NCI-H2029 (cell line): ENCODE measurements at places on chromosomes 4 and X.

DNA sequence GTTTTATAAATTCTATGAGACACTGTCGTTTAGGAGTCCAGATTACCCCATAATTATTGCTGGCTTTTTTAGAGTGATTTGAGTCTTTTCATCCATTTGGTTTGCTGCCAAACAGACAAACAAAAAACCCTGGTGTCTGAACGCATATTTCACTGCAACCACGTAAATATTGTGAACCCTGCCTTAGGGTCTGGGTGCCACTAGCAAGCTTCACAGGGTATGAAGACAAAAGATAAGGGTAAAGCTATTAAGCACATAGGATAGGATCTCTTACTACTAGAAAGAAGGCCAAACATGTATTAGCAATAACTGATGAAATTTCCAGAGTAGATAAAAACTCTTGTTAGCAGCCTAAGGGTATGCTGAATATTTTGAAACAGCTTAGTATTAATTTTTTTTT, 143.3 kb downstream of the BANK1 start:
- DNase-seq = no peak

DNA sequence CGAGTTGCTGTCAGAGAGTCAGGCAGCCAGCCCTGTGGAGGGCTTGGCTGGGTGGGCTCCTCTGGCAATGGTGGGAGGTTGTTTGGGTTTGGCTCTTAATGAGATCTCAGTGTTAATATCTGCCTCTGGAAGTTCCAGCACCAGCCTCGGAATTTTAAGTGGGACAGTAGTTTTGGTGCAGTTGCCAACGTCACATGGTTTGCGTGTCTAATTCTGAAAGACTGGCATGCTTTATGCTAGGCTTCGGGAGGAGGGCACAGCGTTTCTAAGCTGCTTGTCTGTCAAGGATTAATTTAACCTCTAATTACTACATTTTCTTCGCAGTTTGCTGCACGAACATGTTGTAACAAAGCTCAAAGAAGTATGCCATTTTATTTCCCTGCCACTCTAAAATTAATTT, 9.2 kb downstream of the MAMLD1 start:
- no peak for DNase-seq

DNA sequence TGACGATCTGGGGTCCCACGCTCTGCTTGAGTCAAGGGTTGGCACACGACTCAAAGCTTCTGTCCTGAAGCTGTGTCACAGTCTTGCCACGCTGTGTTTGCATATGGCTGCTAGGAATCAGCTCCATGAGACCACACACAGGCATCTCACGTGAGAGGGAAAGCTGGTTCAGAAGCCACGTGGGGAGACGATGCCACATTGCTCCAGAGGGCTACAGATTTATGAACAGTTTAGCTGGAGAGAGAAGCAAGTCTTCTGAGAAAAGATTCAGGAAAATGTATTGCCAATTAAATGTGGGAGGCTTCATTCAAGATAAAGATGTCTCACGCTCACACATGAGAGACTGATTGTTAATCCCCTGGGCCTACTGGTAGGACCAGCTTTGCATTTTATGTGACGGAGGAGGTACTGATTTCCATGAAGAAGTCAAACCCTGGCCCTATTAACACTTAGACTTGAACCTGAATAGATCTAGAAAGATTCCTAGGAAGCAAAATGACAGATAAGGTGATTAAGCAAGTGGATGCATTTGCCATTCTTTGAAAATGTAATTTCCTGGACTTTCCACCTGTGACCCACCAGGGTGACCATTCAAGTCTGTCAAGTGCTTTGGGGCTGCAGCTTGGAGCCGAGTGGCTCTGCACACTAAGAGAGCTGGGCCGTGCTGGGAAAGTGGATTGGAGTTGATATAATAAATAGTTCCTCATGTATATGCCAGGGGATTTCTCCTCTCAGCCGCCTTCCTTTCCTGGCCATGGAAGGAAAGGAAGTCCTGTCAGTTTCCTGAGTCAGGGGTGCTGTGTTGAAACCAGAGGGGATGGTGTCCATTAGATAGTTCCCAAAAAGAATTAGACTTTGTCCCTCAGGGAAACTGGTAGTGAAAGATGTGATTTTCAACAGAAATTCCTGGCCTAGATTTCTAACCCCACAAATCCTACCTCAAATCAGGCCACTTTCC, 29.0 kb downstream of the ENPP6 start:
- DNase-seq = no peak

DNA sequence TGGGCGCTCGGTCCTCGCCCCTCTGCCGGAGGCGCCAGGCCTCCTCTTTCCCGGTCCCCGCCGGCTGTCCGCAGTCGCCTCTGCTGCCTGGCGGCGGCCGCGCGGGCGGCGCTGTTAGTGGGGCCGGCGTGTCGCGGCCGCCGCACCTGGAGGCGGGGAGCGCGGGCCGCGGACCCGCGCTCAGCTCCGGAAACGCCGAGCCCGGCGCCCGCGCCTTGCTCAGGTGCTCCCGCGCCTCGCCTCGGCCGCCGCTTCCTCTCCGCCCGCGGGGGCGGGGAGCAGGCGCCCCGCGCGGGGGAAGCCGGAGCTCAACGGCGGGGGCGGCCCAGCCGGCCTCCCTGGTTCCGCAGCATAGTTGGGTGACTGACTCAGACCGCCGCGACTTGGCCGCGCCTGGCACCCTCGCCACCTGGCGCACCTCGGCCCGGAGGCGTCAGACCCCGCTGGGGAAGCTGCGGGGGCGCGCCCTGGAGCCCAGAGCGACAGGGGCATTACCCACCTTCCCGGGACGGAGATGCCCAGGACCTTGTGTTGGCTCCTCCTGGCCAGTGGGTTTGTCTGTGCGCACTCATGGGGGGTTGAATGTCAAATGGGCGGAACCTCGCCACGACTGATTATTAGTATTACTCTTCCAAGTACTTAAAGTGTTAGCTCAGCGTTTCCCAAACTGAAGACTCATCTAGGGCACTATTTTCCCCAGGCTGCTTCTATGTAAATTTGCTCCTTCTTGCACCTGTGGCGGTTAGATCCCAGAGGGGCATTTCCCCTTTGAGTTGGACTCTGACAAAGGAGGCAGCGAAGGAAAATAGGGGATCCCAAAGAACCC, at the start of gene ARAP2:
Gene ARAP2, minus strand, starts transcription at position 258 of the 826 bp plus-strand sequence. CDS start 15,028 bp downstream, outside the sequence.
- no peak for DNase-seq

- DNase-seq = no peak
Measured at GRCh38 chr4:25749150-25749794, 93.6 kb downstream of the SLC34A2 start.

DNA sequence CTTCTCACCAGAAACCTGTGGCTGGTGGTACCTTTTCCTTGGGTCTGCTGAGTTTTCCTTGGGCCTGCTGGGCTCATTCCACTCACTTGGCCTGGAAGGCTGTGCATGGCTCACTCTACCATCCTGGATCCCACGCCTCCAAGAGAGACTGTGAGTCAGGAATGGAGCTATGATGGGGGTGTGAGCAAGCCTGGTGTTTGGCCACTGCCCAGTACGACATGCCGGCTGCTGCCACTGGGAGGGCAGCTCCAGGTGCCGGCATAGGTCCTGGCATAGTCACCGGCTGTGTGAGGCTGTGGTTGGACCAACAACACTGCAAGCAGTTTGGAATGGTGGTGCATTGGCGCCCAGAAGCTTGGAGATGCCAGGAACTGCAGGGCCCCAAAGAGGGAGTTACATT, 721.7 kb downstream of the PCDH18 start:
- no peak for DNase-seq

GRCh38 chrX:20685652-20686051, 418.9 kb upstream of the RPS6KA3 start:
- no peak for DNase-seq

- DNase-seq = no peak
Measured at GRCh38 chr4:14169460-14169859, 541.9 kb upstream of the BOD1L1 start.

DNA sequence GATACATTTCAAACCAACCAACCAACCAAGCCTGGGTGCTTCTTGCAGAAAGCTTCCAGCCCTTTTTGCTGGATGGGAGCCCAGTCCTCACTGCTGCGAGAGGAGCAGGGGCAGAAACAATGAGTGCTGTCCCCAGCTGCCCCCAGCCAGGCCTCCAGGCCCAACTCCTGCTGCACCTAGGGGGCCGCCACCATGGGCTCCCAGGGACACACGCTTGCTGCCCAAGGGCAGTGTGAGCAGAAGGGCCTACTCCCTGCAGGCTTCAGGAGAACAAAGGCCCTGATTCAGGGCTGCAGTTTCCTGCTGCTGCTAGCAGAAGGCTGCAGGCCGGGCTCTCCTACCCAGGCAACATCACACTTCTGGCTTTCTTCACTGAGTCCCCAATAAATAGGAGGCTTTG, 37.7 kb upstream of the ENPP6 start:
- DNase-seq = no peak

DNA sequence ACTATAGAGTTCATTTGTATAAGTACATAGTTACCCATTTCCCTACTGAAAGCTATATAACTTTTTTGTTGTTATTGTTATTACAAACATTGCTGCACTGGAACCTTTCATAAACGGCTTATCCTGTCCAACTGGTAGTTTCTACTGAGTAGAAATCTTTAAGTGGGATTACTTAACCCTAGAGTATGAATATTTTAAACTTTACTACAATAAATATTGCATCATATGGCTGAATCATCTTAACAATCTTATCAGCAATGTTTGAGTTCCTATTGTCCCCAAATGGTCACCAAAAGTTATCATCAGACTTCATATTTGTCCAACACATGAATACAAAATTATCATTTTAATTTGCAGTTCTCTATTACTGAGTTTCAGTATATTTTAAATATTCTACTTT, 40.5 kb downstream of the LCORL start:
- no peak for DNase-seq
